ENCODE measurements at places on chromosomes 16 and 17.

DNA sequence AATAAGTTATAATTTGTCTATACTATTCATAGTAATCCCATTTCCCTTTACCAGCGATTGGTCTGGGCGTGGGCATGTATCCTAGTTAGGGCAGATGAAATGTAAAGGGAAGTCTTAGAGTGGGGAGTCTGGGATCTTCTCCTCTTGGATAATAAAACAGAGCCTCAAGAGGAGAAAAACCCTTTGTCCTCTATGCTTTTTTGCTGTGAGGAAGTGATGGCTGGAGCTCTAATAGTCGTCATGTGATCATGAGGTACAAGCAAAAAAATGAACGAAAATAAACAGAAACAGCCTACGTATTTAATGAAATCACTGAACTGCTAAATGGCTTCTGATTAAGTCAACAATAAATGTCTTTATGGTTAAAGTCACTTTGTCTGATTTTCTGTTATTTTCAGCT, 26.8 kb downstream of the EFCAB5 start:
- no peak for DNase-seq

DNA sequence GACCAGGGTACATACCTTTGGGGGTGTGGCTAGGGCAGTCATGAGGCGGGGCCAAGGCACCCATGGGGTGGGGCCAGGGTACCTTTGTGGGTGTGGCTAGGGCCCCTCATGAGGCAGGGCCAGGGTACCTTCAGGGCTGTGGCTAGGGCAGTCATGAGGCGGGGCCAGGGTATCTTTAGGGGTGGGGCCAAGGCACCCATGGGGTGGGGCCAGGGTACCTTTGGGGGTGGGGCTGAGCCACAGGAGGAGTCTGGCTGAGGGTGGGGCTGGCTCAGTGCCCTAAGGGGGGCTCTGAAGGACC, 3.5 kb downstream of the GNG13 start:
- no peak for DNase-seq

GRCh38 chr16:73670836-73671820, 623.2 kb upstream of the ZFHX3 start:
- no peak for DNase-seq

GRCh38 chr16:30694926-30695693, 3.9 kb upstream of the SRCAP start:
- no peak for DNase-seq

- DNase-seq = no peak
Measured at GRCh38 chr17:75036643-75037268, 10.0 kb downstream of the ATP5PD start.

DNA sequence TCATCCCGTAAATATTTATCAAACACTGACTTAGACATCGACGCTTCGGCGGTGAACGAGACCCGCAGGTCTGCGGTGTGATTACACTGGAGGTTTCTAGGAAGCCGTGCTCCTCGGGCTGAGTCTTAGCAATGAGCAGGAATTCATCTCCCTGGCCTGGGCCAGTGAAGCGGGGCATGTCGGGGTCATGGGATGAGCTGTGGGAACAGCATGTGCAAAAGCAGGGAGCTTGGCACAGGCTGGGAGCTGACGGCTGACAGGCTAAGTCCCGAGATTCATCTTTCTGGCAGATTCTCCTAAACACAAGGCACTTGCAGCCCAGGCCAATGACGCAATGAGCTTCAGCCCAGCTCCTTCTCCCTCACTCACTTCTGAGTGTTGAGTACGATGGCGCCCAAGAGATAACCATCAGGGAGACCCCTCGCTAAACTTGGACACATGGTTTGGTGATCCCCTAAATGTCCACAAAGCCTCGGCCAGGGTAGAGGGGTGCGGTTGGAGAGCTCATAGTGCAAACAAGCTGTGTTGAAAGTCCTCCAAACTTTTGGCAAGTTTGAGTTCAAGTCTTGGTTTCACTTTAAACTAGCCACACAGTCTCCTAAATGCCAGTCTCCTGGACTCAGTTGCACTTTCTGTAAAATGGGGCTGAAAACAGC, 12.8 kb downstream of the CRISPLD2 start:
- no peak for DNase-seq

DNA sequence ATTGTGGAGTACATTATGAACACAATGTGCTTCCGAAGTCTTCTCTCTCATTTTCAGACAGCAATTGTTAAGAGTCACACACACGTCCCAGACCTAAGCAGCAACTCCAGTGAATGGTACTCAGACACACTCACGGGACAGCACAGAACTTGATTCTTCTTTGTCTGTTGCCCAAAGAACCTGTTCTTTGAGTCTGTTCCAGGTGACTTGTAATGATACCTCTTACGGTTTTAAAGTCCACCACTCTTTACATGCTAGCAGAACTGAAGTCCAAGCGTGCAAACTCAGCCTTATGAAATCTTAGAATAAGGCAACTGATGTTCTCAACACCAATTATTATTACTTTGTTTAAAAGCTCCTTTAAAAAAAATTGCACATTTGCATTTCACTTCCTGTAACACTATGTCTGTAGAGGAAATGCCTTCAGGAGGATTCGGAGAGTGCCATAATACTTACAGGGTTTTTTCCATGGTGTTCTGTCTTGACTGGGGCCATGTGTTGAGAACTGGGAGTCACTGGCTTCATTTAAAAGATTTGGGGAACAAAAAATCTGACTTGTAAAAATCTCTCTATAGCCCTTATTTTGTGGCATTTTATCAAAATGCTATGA, 48.1 kb downstream of the MARF1 start:
- no peak for DNase-seq

DNA sequence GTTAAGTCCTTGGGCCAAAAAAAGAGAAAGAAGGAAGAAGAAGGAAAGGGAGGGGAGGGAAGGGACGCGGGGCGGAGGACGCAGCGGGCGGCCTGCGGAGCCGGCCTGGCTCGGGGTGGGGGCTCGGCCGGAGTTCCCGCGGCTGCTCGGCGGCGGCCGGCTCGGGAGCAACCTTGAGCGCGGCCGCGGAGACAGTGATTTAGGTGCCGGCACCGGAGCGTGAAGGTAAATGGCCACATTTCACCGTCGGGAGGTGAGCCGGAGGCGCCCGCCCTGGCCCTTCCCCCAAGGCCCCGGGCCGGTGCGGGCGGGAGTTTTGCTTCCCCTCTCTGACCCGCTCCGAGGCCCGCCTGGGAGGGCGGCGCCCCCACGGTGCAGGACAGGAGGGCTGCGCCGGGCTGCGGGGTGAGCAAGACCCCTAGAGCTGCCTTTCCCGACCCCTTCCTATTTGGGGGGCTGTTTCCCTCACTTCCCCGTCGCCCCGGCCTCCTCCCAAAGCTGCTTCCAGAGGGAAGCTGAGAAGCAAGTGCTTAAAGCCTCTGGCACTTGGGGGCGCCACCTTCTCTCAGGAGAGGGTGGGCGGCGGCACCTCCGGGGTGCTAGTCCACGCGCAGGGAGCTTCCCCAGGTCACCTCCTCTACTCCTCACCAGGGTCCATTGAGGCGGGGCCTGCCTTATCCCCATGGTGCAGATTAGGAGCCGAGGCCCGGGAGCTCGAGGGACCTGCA, 56.5 kb downstream of the MRM1 start:
- no peak for DNase-seq

DNA sequence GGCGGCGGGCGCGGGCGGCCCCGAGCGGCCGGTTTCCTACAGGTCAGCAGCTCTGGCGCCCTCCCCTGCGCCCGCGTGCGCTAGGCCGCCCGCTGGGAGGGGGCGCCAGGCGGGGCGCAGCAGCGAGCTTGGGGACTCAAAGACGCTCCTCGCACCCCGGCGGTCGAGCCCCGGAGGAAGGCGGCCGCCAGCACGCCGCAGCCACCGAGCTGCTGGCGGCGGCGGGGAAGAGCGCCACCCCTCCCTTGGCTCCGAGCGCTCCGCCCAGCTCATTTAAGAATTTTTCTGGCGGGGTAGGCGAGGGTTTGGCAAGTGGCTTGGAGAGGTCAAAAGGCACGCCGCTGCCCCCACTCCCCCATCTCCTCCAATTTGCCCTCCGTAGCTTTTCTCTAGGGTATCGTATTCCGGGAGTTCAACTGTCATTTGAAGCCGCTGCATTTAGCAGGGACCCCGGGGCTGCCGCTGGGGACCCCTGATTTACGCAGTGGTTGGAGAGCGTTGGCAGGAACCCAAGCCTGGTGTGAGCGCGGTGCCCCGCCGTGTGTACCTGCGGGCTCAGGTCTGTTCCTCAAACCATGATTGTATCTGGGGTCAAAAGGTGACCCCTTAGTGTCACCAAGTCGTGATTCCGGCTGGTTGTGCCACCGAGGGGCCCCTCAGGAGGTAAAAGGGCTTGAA, 59.5 kb upstream of the GSE1 start:
- no peak for DNase-seq

- no peak for DNase-seq
Measured at GRCh38 chr16:24731722-24732419, 2.4 kb downstream of the TNRC6A start.

DNA sequence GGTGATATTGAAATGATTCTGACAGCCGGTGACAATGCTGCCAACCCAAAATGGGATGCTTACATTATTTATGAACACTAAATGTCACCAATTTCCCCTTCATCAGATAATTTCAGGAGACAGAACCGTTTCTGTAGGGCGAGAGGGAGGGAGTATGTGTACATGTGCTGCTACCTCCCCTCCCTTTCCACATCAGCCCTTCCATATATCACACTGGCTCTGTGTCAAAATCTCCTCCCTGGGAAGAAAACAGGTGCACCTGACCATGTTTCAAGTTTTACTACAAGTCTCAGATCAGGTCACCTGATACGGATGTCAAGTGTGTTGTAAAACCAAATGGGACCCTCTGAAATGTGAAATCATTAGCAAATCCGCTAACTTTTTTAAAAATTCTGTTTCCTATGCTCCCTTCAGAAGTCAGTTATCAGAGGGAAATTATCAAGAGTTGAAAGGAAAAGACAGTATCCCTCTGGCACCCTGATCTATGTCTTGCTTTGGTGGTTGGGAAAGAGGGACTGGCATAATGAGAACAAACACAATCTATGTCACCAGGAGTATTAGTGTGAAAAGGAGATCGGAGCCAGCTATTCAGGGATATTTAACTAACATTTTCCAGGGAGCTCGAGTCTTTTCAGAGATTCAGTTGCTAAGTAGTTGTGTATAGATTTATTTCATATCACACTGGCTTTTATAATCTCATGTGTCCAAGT, 1002.3 kb upstream of the CDH8 start:
- DNase-seq = no peak

- DNase-seq = peak; percentile 95
Measured at GRCh38 chr16:31215287-31216162, 1.4 kb downstream of the PYDC1 start.

GRCh38 chr17:32491371-32492263, 4.8 kb downstream of the CDK5R1 start:
- DNase-seq = no peak

GRCh38 chr17:64773836-64774761, 112.0 kb upstream of the SMURF2 start:
- DNase-seq = peak; percentile 69

GRCh38 chr17:78237401-78238012, 6.1 kb downstream of the TMEM235 start:
- DNase-seq = no peak

GRCh38 chr17:59641799-59642484, 22.2 kb downstream of the CLTC start:
- no peak for DNase-seq

DNA sequence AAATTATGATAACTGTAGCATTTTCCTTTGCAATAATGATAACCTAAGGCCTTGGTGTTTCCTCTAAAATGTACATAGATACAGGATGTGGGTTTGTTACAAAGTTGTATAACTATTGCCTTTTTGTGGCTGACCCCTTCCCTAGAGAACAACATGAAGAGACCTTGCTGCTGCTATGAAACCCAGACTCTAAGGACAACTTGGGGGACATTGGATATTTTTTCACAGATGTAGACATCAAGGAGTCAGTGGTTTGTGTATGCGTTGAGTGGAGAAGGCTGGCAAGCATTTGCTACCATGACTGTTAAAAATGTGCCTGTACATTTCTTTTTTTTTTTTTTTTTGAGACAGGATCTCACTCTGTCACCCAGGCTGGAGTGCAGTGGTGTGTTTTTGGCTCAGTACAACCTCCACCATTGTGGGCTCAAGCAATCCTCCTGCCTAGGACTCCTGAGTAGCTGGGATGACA, 12.3 kb downstream of the HMOX2 start:
- DNase-seq = no peak

- no peak for DNase-seq
Measured at GRCh38 chr17:81223762-81224130, 981 bp upstream of the CEP131 start.

- DNase-seq = no peak
Measured at GRCh38 chr16:54443352-54443751, 156.8 kb upstream of the IRX3 start.

- DNase-seq = no peak
Measured at GRCh38 chr17:37219876-37220606, 155.7 kb upstream of the C17orf78 start.

- DNase-seq = no peak
Measured at GRCh38 chr17:72193391-72194106, 72.7 kb downstream of the SOX9 start.

GRCh38 chr16:69171325-69172084, 15.5 kb upstream of the SNTB2 start:
- DNase-seq = no peak

- DNase-seq = no peak
Measured at GRCh38 chr17:17555151-17555550, 36.4 kb downstream of the PEMT start.

- peak; percentile 41 for DNase-seq
Measured at GRCh38 chr16:31009894-31010584, 399 bp downstream of the STX1B start.

DNA sequence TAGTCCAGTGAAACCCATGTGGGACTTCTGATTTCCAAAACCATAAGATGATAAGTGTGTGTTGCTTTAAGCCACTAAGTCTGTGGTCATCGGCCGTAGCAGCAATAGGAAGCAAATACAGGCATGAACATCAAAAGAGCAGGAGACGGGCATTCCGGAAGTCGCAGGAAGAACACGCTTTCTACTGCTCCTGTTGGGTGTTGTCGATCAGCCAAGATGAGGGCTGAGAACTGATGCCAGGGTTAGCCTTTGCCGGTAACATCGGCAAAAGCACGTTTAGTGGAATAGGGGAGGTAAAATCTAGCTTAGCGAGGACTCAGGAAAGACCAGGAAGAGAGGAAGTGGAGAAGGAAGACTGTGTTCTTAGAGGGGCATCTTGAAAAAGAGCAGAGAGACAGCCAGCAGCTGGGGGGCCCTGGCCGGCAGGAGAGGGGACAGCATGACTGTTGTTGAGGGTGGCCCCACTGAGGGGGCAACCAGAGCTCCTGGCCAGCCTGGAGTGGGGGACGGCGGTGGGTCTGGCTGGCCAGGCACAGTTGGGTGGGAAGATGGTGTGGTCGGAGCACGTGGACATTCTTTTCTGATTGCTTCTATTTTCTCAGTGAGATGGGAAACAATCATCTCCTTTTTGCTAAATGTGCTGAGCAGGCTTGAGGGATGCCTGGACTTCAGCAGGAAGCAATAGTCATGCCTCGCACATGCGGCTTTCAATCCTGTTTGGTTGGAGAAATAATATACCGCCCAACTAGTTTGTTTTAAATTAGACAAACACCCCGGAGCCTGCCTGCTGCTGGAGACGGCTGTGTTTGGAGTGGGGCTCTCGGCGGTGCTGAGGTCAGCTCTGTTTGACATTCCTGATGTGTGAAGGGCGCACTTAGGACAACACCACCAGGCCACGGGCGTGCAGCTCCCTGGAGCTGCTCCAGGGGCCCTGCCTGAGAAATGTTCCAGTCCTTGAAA, 109.9 kb downstream of the METRNL start:
- DNase-seq = no peak

- peak; percentile 65 for DNase-seq
Measured at GRCh38 chr16:66603537-66604375, 748 bp upstream of the CMTM3 start.

GRCh38 chr16:87809150-87809902, 43.5 kb upstream of the KLHDC4 start:
- peak; percentile 43 for DNase-seq

GRCh38 chr16:700684-701584, 4.7 kb downstream of the FBXL16 start:
- no peak for DNase-seq

Data from HTR-8/SVneo (cell line).